ENCODE measurements at places on chromosomes 2 and 18.
A peak's percentile ranks its signal among the peaks of the same experiment; 100 is the strongest.

- H3K4me3 ChIP-seq = no peak overlapping the region
- H3K27ac ChIP-seq = no peak overlapping the region
- no peak for DNase-seq
- H3K36me3 ChIP-seq = no peaks in the 10 kb centered on the region
- H3K27me3 ChIP-seq = no peaks in the 10 kb centered on the region
These were observed 11.9 kb downstream of the NYAP2 start for GRCh38 chr2:225411452-225411851.

DNA sequence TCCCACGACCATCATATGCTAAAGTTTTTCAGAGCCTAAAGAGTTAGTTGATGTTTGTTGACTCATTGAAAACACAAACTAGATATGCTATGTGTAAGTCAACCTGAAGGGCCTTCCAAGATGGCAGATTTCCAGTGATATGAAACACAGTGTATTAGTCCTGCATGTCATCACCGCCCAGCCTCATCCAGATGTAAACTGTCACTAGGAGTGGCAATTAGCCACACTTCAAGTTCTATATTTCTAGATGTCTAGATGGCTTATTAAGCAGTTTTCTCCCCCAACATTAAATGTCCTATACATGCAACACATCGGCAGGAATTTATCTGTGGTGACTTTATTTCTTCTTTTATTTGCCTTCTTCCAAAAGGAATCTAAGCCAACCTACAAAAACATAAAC is 444.1 kb upstream of the SMIM21 start:
- no peaks in the 10 kb centered on the region for H3K4me1 ChIP-seq
- H3K4me3 ChIP-seq = no peak overlapping the region
- H3K27ac ChIP-seq = no peak overlapping the region
- DNase-seq = no peak
- no peaks in the 10 kb centered on the region for H3K36me3 ChIP-seq
- no peaks in the 10 kb centered on the region for H3K27me3 ChIP-seq

GRCh38 chr2:134271758-134272157 is 17.9 kb downstream of the MGAT5 start:
- no peaks in the 10 kb centered on the region for H3K4me1 ChIP-seq
- no peak overlapping the region for H3K4me3 ChIP-seq
- H3K27me3 ChIP-seq = no peaks in the 10 kb centered on the region
- no peaks in the 10 kb centered on the region for H3K36me3 ChIP-seq
- H3K27ac ChIP-seq = no peak overlapping the region
- no peak for DNase-seq

DNA sequence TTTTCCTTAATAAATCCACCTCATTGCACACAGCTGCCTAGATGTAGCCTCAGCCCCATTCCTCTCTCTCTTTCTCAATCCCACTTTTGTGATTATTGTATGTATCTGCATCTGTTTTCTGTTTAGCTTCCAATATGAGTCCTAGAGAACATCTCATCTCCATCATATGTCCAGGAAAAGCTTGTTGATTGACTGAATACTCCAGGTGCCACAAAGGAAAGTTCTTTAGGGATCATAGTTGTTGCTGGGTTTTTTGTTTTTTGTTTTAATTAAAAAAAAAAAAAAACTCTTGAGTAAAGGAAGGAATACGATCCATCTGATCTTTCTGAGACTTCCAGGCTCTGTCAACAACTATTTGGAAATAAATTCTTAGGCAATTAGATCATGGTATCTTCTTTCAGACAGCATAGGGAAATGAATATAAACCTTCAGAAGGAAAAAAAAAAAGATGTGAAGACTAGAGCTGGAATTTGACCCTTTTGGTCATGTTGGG is 42.5 kb downstream of the KIAA2012 start:
- no peak overlapping the region for H3K4me3 ChIP-seq
- no peaks in the 10 kb centered on the region for H3K27me3 ChIP-seq
- H3K36me3 ChIP-seq = no peaks in the 10 kb centered on the region
- DNase-seq = no peak
- no peak overlapping the region for H3K27ac ChIP-seq
- H3K4me1 ChIP-seq = no peaks in the 10 kb centered on the region

GRCh38 chr2:147867050-147867449 is 22.2 kb downstream of the ACVR2A start:
- H3K4me3 ChIP-seq = no peak overlapping the region
- H3K4me1 ChIP-seq = no peaks in the 10 kb centered on the region
- H3K36me3 ChIP-seq = no peaks in the 10 kb centered on the region
- H3K27me3 ChIP-seq = no peaks in the 10 kb centered on the region
- no peak for DNase-seq

DNA sequence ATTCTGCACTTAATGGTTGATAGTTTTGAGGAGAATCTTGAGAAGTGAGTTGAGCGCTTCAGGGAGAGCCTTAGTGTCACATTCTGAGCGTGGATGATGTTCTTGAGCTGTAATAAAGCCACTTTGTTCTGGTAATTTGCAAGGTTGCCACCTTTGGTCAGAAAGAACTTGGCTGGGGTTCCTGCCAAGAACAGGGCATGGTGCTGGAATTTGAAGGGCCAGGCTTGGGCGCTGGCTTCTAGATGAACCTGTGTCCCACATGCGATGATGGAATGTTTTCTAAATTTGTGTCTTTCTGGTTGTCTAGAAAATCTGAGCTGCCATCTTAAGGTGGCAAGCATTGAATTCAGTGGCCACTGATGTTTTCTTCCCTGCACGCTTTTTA is 124.1 kb upstream of the EML6 start:
- H3K36me3 ChIP-seq = no peaks in the 10 kb centered on the region
- H3K4me3 ChIP-seq = no peak overlapping the region
- H3K27ac ChIP-seq = peak overlapping the region; percentile 90
- DNase-seq = peak; percentile 71

DNA sequence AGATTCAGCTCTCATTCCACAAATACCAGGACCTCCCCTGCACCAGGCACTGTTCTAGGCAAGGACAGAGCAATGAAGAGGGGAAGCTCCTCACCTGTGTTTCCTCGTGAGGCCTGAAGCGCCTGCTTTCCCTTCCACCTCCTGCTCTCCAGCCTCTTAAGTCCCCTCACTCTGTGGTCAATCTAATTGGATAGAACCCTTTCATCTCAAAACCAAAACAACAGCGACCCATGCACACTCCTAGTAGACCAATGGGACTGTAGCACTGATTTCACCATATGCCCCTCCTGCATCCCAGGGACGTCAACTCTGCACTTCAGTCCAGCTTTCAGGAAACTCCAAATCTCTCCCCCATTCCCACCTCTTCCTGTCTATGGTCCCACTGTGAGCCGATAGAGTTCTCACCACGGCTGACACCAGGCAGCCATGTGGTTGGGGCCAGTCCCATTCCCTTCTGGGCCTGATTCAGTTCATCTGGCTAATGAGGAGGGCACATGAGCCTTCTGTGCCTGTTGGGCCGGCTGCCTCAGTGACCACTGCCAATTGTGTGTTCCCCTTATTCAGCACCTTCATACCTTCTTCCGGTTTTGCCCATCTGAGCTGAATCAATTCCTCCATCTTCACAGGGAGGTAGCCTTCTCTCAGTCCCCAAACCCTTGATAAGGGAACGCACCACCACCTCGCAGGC is 33.3 kb upstream of the MAT2A start:
- DNase-seq = no peak
- H3K27ac ChIP-seq = peak overlapping the region; percentile 79
- no peaks in the 10 kb centered on the region for H3K36me3 ChIP-seq
- no peak overlapping the region for H3K4me3 ChIP-seq
- H3K4me1 ChIP-seq = no peaks in the 10 kb centered on the region

GRCh38 chr2:156483741-156484173 is 47.6 kb downstream of the GPD2 start:
- no peak for DNase-seq
- H3K4me1 ChIP-seq = no peaks in the 10 kb centered on the region
- H3K36me3 ChIP-seq = no peaks in the 10 kb centered on the region
- no peaks in the 10 kb centered on the region for H3K27me3 ChIP-seq
- H3K4me3 ChIP-seq = no peak overlapping the region

GRCh38 chr2:198756166-198756565 is 701.6 kb downstream of the SATB2 start:
- no peaks in the 10 kb centered on the region for H3K4me1 ChIP-seq
- H3K27me3 ChIP-seq = no peaks in the 10 kb centered on the region
- no peak overlapping the region for H3K27ac ChIP-seq

- peak overlapping the region; percentile 97 for H3K27ac ChIP-seq
- H3K4me3 ChIP-seq = peak overlapping the region; percentile 85
- no peaks in the 10 kb centered on the region for H3K4me1 ChIP-seq
- H3K36me3 ChIP-seq = no peaks in the 10 kb centered on the region
- H3K27me3 ChIP-seq = no peaks in the 10 kb centered on the region
These were observed 1.3 kb downstream of the TMEM131 start for GRCh38 chr2:97994476-97994875.

- H3K4me3 ChIP-seq = no peak overlapping the region
- no peaks in the 10 kb centered on the region for H3K4me1 ChIP-seq
- H3K27ac ChIP-seq = no peak overlapping the region
- H3K27me3 ChIP-seq = no peaks in the 10 kb centered on the region
- no peaks in the 10 kb centered on the region for H3K36me3 ChIP-seq
These were observed 338.3 kb downstream of the NBAS start for GRCh38 chr2:15222856-15223255.

- DNase-seq = no peak
- no peak overlapping the region for H3K4me3 ChIP-seq
- H3K27me3 ChIP-seq = no peaks in the 10 kb centered on the region
- no peak overlapping the region for H3K27ac ChIP-seq
- H3K36me3 ChIP-seq = no peaks in the 10 kb centered on the region
These were observed 49.0 kb downstream of the FBLN7 start for GRCh38 chr2:112187046-112187715.

DNA sequence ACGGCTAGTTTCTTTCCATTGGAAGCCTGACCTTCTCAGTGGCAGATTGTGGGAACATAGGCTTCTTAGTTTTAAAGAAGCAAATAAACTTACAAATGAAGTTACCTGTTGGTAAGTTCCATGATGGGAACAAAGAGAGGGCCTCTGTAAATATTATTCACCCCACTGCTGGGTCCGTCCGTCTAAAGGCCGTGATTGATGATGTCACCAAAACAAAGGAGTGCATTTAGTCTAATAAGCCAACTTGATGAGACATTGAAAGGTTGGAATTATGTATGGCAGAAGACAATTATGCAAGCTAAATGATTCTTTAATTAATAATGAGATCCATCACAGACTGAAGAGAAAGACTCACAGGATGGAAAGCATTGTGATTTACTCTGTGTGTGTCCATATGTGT is 1091.9 kb upstream of the FANCL start:
- no peak overlapping the region for H3K27ac ChIP-seq
- H3K36me3 ChIP-seq = no peaks in the 10 kb centered on the region
- no peak overlapping the region for H3K4me3 ChIP-seq
- no peak for DNase-seq
- no peaks in the 10 kb centered on the region for H3K4me1 ChIP-seq
- H3K27me3 ChIP-seq = no peaks in the 10 kb centered on the region

DNA sequence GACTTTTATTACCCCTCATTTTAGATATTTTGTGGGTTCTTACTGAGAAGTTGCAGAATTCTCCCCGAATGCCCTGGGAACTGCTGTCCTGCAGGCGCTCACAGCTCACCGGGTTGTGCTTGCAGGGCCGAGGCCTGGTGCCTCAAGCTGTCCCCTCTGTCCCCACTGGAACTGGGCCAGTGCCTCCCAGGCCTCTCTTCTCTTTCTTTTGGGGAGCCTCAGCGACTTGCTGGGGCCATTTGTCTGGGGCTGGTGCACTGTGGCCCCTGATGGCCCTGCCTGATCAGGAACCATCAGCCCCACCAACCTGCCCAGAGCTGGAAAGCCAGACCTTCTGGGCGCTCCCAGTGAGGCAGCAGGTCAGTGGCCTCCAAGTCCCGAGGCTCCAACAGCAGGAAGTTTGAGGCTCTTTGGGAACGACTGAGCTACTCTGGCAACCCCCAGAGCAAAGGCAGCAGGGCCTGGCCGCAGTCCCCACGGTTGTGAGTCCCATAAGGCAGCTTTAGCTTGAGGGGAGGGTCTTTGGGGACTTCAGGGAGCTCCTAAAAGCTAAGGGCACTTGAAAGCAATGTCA is 14.7 kb upstream of the NEU4 start:
- no peaks in the 10 kb centered on the region for H3K4me1 ChIP-seq
- no peak overlapping the region for H3K4me3 ChIP-seq
- H3K36me3 ChIP-seq = no peaks in the 10 kb centered on the region
- no peak overlapping the region for H3K27ac ChIP-seq
- H3K27me3 ChIP-seq = no peaks in the 10 kb centered on the region

DNA sequence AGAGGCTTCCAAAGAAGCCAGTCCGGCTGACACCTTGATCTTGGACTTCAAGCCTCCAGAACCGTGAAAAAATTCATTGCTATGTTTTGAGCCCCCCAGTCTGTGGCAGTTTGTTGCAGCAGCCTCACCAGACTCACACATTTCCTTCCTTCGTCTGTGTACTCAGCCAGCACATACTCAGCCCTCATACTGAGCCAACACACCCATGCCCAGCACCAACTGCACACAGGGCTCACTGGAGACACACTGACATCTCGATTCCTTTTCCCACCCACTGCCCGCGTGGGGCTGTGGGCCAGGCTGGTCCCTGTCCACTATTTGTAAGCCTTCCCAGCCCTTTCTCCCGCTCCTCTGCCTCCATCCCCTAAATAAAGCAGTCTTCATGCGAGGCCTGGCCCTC is 24.1 kb upstream of the NMUR1 start:
- DNase-seq = no peak
- H3K27ac ChIP-seq = peak overlapping the region; percentile 67
- H3K36me3 ChIP-seq = no peaks in the 10 kb centered on the region
- H3K4me3 ChIP-seq = peak overlapping the region; percentile 20

- DNase-seq = no peak
- no peak overlapping the region for H3K27ac ChIP-seq
- H3K27me3 ChIP-seq = no peaks in the 10 kb centered on the region
- no peaks in the 10 kb centered on the region for H3K36me3 ChIP-seq
- H3K4me3 ChIP-seq = no peak overlapping the region
- H3K4me1 ChIP-seq = no peaks in the 10 kb centered on the region
These were observed 5.4 kb downstream of the CWC22 start for GRCh38 chr2:180001726-180002125.

DNA sequence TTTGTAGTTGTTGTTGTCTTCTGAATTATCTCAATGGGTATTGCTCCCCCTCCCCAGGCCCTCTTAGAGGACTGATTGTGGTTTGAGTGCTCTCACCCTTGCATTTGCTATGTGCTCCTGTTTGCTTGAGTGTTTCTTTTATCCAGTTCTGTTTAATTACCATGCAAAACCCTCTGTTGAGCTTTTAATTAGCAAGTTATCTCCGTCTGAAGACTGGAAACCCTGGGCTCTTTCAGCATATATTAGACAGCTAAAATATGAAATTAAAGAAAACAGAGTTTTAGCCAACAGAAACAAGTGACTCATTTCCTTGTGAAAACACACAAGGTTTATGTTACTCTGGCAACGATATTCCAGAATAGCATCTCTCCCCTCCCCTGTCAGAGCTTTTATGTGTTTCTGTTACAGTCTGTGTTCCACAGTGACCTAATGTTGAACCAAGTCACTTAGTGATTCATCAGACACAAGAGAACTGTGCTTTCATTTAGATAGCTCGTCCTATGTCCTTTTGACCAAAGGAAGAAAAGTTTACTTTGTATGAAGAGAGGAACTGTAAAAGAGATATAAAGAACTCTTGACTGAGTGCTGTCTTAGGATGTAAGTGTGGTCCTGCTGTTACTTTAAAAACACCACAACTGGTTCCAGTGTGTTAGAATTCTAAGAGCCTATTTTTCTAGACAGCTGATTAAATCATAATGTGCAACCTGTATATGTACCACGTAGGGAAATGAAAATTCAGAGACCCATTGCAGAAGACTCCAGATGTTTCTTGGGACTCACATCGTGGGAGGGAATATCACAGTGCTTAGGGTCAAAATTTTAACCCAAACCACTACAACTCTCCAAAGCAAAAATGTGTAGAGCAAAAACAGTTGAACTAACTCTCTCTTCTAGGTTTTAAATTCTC is 172.8 kb upstream of the RBMS1 start:
- peaks cover 6% of the 10 kb centered on the region for H3K4me1 ChIP-seq
- H3K27me3 ChIP-seq = no peaks in the 10 kb centered on the region
- peak overlapping the region; percentile 82 for H3K27ac ChIP-seq

GRCh38 chr2:233402346-233402745 is 48.1 kb downstream of the DGKD start:
- no peak for DNase-seq
- H3K4me3 ChIP-seq = no peak overlapping the region
- H3K27ac ChIP-seq = no peak overlapping the region
- no peaks in the 10 kb centered on the region for H3K4me1 ChIP-seq

Measured in breast epithelium (tissue), 4 donors.